ENCODE measurements at places on chromosomes 7 and 10.

- no peak for DNase-seq
Observed at GRCh38 chr10:20415684-20416083, 481.4 kb downstream of the NEBL start.

DNA sequence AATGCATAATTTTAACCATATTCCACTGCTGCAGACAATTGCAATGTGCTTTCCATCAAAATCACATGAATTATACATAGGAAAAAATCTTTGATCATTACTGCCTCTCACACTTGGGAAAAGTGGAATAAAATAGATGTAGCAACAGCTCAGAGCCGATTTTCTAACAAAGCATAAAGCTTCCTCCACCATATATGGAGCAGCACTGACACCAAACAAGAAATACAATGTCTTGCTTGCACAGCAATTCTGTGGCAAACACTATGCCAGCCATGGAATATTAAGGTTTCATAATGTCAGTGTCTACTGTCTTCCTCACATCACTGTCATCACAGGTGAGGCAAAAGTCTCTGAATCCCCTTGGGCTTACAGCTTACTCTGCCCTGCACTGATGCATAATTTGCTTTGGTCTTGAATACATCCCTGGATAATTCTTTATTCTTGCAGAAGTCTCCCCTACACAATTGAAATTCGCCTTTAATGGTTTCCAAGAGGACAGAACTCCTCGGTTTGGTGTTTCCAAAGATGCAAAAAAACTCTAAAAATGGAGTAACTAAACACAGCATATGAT lies 198.5 kb downstream of the CACNA2D1 start:
- DNase-seq: no peak

DNA sequence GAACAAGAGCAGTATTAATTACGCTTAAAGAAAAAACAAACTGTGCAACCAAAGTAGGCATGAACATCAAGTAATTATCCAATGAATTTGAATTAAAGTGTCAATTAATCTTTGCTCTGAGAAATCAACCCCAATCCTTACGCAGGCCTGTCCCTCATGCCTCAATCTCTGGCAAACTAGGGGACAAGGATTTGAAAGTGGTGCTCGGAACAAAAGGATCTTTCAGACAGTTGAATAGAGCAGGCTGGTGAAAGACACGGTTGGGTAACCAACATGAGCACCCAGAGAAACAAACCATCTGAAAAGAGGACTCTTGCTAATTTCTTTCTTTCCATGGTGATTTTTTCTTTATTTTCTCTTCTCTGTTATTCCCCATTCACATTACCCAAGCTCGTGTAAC lies 203.5 kb upstream of the PHF14 start:
- DNase-seq: no peak

GRCh38 chr7:45236666-45237065 lies 79.1 kb downstream of the RAMP3 start:
- DNase-seq: no peak

DNA sequence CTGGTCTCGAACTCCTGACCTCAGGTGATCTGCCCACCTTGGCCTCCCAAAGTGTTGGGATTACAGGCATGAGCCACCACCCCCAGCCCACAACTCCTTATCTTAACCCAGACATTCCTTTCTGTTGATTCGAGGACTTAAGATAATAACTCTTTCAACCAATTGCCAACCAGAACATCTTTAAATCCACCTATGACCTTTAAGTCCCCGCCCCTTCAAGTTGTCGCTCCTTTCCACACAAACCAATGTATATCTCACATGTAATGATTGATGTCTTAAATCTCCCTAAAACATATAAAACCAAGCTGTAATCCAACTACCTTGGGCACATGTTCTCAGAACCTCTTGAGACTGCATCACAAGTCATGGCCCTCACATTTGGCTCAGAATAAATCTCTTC lies 7.8 kb upstream of the ANKRD2 start:
- DNase-seq: no peak

DNA sequence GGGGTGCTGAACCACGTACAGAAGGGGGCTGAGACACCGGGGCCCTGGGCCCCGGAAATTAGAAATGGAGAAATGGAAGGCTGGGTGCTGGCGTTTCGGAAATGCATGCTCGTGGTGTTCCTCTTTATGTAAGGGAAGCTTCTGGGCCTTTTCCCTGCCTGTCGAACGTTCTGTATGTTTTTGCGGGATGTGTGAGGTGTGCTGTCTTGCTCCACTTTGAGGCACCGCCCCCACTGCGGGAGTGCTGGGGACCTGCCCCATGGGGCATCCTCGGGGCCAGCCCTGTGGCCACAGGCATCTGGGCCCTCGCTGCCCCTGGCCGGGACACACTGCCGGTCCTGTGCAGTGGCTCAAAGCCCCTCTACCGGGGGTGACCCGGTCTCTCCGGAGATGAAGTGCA lies 1.7 kb upstream of the VENTX start:
- DNase-seq: no peak

- DNase-seq: no peak
Observed at GRCh38 chr10:26944261-26944882, 83.6 kb upstream of the ABI1 start.

DNA sequence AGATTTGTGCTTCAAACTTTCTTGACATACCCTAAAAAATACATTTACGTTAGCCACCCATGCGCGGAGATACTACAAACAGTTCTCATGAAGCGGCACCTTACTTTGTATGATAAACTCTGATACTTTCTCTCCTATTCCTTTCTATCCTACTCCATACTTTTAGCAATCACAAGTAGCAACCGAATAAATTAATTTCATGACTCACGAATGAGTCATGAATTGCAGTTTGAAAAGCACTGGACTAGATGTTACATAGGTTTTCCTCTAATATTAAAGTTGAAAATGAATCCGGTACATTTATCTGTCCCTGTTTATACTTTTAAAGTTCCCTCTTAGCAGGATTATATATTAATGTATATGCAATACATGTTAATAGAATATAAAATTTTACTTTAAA lies 67.6 kb downstream of the CUBN start:
- DNase-seq: no peak

DNA sequence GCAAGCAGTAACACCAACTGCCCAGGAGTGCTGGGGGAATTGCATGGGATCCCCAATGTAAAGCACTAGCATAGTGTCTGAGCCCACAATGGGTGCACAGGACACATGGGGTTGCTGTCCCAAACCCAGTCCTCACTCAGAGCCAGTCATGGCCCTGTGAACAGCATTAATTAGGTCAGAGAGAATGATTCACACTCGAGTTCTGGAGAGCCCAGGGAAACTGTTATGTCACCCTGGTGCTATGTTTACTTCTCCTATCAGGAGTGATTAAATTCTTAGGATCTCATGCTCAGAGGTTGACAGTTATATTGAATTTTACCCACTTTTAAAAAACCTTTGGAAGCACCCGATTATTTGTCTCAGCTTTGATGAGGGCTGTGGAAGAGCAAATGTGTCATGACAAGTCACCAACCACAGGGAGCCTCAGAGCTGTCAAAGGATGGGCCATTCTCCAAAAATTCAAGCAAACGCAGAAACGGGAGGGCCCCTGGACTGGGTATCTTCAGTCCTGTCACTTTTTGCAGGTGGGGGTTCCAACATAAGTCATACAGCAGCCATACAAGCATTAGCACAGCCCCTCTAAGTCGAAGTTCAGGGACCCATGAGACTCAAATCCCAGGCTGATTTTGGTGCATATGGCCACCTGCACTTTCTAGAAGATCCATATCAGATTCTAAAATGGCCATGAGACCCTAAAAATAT lies 1.3 kb upstream of the RASSF4 start:
- no peak for DNase-seq

GRCh38 chr10:116198676-116199035 lies 74.3 kb downstream of the GFRA1 start:
- no peak for DNase-seq

DNA sequence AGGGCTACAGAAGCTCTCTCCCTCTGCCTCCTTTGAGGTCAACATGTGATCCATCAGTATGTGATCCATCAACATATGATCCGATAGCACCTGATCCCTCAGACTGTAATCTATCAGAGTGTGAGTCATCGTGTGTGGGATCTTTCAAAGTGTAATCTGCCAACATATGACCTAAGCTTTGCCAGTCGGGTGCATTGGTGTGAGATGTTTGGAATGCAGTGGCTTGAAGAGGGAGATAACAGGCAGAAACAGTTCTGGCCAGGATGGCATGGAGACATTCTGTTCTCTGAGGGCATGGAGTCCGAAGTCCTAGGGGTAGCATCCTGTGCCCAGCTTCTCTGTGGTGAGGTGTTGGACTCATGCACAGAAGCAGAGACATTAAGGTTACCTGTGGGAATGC lies 217.7 kb upstream of the ETV1 start:
- no peak for DNase-seq

GRCh38 chr7:157623556-157623955 lies 286.8 kb downstream of the DNAJB6 start:
- no peak for DNase-seq

- DNase-seq: no peak
Observed at GRCh38 chr7:49398236-49398635, 375.2 kb upstream of the VWC2 start.

GRCh38 chr7:8391353-8392062 lies 41.9 kb upstream of the NXPH1 start:
- no peak for DNase-seq

DNA sequence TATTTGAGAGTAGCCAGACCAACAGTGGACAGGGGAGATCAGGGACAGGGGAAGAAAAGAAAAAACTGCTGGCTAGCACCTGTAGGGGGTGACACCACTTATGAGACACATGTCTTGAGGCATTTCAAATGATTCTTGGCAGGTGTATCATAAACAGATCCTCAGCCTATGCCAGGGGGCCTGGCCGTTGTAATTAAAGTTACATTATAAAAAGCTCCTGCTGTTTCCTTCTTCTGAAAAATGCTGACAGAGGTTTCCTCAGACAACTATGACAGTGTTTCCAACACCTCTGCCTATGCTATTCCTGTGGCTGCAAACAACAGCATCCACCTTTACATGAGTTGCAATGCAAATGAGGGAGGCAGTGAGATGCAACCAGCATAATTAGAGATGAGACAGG lies 281.0 kb upstream of the PTER start:
- DNase-seq: no peak

GRCh38 chr10:74391786-74392185 lies 240.8 kb downstream of the ADK start:
- DNase-seq: no peak

DNA sequence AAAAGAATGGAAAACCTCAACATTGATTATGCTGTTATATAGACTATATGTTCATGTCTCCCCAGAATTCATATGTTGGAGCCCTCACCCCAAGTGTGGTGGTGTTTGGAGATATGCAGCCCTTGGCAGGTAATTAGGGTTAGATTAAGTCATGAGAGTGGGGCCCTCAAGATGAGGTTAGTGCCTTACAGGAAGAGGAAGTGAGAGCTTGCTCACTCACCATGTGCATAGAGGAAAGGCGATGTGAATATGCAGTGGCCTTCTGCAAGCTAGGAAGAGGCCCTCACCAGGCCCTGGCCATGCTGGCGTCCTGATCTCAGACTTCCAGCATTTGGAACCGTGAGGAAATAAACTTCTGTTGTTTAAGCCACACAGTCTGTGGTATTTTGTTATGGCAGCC lies 14.8 kb downstream of the ZNF33A start:
- DNase-seq: no peak

DNA sequence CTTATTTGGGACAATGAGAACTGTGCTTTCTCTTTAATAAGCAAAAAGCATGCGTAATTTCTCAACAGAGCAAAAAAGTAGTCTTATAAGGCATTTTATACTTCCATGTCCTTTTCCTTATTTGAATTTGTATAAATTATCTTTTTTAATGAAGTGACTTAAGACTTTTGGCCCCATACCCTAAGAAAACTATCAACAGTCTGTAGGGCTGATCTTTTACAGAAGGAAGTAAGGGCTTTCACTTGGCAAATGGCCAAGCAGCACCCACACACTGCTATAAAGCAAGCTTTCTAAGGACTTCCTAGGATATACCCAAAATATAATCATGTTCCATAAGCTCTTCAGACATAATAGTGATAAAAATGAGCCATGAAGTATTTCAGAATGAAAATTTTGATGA lies 3.4 kb downstream of the CRPPA start:
- no peak for DNase-seq

GRCh38 chr7:27154901-27155815 lies 1.3 kb downstream of the HOXA7 start:
- no peak for DNase-seq

DNA sequence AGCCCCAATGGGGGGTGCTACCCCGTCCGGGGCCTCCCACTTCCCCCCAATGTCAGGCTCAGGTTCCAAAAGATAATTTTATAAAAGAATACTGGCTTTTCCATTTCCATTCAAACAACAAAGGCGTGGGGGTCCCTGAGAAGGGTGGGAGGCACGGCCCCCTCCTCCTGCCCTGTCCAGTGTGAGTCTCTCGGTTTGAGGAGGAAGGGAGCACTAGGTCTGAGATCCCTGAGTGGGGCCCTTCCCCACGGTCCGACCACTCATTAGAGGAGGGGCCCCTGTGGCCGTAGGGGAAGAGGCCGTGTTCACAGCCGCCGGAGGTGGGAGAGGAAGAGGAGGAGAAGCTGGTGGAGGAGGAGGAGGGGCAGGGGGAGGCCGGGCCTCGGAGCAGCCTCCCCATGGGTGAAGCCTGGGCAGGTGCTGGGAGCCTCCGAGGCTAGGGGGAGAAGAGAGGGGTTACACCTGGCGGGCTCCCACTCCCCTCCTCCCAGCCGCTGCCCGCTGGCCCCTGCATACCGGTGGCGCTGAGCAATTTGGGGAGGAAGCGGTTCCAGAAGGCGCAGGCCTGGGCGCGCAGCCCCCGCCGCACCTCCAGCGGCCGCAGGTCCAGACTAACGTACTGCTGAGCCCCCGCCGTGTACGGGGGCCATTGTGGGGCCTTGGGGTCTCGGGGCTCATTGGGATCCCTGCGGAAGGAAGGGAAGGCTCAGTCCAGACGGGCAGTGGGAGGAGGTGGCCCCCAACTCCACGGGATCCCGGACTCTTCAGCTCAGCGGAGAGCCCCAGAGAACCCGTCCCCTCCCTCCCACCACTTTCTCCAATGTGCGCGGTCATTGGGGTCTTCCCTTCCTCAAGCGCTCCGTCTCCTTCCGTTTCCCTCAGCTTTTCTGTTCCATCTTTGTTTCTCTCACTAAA lies 1.4 kb upstream of the UFSP1 start:
- DNase-seq: no peak

DNA sequence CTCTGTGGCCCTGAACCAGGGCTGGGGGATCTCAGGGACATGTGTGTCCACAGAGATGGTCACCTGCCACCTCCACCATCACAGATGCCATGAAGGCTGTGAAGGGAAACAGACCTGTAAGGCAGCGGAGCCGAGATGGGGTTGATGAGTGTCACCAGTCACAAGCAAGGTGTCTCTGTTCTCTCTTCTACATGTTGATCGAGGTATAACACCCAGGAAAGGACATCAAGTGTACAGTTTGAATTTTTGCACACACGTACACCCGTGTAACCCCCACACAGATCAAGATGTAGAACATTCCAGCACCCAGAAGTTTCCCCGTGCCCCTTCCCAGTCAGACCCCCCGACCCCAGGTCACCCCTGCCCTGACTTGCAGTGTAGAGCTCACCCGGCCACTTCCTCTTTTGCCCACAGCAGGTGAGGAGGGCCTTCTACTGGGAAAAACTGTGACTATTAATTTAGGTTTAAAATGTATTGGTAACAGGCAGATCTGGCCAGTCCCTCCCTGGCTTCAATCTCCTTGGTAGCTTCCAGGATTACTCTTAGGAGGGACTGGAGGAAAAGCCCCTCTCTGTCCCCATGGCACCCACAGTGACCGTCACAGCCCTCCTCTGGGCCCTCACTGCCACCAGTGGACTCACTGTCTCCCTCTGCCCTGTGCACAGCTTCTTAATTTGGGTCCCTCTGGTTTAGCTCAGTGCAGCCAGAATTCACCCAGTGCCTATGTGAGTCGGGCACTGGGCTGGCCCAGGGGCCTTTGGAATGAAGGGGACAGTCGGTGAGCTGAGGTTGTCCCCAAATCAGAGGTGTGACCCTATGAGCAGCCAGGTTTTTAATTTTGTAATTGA lies 108.2 kb downstream of the LHPP start:
- no peak for DNase-seq
